Prostate gland (tissue), 2 donors: ENCODE measurements at places on chromosomes 12 and 14. TPM values are rescaled to one million over a fixed set of nuclear protein-coding genes. Genes with fewer than 3 reads are reported as not detected.
A peak's percentile ranks its signal among the peaks of the same experiment; 100 is the strongest.

- no peaks in the 10 kb centered on the region for H3K36me3 ChIP-seq
- H3K27ac ChIP-seq, result no peak overlapping the region
- no peaks in the 10 kb centered on the region for H3K27me3 ChIP-seq
- DNase-seq, result no peak
- no peak overlapping the region for H3K4me3 ChIP-seq
These were observed 83.1 kb downstream of the ARL6IP4 start for GRCh38 chr12:123063535-123063934.

The SUDS3 gene
- 62.0 TPM for total RNA-seq

The DTX1 gene
- 2.6 TPM for total RNA-seq

The ASIC1 gene
- total RNA-seq, result 3.2 TPM

The NEK9 gene
- 59.5 TPM for total RNA-seq

GRCh38 chr12:57629897-57630471, 3.0 kb downstream of the B4GALNT1 start:
- H3K4me3 ChIP-seq, result no peak overlapping the region
- H3K27me3 ChIP-seq, result peaks cover 16% of the 10 kb centered on the region
- peaks cover 3% of the 10 kb centered on the region for H3K4me1 ChIP-seq

The CLEC4C gene
- not detected for total RNA-seq

GRCh38 chr12:117047810-117048584, 51.2 kb downstream of the TESC start:
- H3K4me3 ChIP-seq, result no peak overlapping the region
- H3K36me3 ChIP-seq, result no peaks in the 10 kb centered on the region
- H3K4me1 ChIP-seq, result no peaks in the 10 kb centered on the region
- no peaks in the 10 kb centered on the region for H3K27me3 ChIP-seq
- H3K27ac ChIP-seq, result no peak overlapping the region

DNA sequence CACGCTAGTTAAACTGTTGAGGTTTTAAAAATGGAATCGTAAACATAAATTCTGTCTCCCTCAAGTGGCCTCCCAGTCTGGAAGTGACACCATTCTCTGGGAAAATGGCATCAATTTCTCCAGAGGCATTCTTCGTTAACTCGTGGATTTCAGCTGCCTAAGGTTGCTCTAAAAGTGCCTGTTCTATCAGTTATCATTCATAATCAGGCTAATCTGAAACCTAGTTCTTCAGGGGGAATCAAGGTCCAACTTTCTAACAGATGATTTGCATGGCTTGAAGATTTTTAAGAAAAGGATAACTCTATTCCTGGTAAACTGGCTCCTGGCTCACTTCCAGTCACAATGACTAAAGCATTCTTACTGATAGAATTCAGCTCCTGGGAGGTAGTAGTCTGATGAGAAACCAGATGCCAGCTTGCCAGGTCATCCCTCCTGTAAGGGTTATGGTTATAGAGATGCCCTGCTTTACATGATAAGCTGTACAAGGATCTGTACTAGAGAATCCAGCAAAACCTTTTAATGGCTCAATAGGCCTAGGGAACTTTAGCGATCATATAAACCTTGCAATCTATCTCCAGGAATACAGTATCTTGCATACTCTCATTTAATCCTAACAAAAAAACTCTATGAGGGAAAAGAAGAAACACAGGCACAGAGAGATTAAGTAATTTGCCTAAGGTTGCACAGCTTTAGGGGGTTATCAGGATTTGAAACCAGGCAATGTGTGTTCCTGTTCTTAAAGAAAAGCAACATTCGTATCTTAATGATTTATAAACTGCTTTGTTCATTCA, 1.5 kb downstream of the L3HYPDH start:
- no peaks in the 10 kb centered on the region for H3K4me1 ChIP-seq
- H3K36me3 ChIP-seq, result no peaks in the 10 kb centered on the region
- H3K27me3 ChIP-seq, result no peaks in the 10 kb centered on the region
- DNase-seq, result peak; percentile 12

The GARIN6 gene
- not detected for total RNA-seq

The PGF gene
- total RNA-seq, result 16.2 TPM

The CATSPERB gene
- 1.2 TPM for total RNA-seq

DNA sequence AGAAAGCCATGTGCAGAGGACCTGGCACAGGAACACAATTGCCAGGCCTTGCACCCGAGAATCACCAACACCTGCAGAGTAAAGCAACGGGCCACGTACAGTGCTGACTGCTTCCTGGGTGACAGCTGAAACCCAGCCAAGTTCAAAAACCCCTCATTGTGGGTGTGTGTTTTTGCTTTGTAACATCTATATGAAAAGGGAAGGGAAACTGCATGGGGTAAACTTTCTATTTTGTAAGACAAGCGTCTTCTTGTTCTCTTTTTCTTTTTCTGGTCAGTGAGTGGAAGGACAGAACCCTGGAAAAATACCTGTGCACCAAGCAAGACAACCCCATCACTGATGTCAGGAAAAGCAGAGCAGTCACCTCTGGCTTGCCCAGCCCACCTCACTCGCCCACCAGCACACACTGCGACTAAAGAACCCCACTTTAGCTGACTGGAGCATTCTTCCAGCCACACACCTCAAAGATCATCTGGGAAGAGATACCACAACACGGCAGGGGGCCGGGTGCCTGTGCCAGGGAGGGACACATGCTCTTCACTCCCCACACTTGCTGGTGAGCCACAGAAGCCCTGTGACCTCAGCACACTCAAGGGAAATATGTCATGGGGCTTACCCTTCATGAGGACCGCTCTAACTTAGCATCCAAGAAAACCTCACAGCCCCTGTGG, 172.3 kb downstream of the NDUFA12 start:
- H3K4me1 ChIP-seq, result no peaks in the 10 kb centered on the region
- DNase-seq, result no peak
- H3K4me3 ChIP-seq, result no peak overlapping the region
- no peak overlapping the region for H3K27ac ChIP-seq
- H3K27me3 ChIP-seq, result no peaks in the 10 kb centered on the region
- no peaks in the 10 kb centered on the region for H3K36me3 ChIP-seq

The FAM90A1 gene
- total RNA-seq, result 0.68 TPM

DNA sequence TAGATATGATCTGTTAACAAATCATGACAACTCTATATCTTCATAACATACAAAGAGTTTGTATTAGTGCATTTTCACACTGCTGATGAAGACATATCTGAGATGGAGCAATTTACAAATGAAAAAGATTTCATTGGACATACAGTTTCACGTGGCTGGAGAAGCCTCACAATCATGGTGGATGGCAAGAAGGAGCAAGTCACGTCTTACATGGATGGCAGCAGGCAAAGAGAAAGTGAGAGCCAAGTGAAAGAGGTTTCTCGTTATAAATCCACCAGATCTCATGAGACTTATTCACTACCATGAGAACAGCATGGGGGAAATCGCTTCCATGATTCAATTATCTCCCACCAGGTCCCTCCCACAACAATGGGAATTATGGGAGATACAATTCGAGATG, 157.6 kb downstream of the DUSP6 start:
- H3K27me3 ChIP-seq, result no peaks in the 10 kb centered on the region
- H3K4me3 ChIP-seq, result no peak overlapping the region
- H3K36me3 ChIP-seq, result no peaks in the 10 kb centered on the region

DNA sequence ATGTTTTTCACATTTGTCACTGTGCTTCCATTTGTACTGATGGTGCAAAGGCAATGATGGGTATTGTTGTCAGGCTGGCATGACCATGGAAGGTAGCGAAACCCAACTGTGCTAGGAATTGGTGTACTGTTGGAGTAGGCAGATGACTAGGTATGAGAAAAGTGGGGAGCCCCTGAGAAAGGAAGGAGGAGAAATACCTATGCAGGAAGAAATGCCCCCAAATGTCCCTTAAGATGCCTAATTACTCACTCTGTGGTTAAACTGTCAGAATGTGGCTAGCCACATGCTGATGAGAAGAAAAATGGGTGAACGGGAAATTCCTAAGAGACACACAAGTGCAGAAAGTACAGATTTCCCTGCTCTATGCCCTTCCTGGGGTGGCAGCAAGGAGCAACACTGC, 339.1 kb downstream of the TMEM132D start:
- no peak for DNase-seq
- H3K4me1 ChIP-seq, result no peaks in the 10 kb centered on the region
- no peak overlapping the region for H3K4me3 ChIP-seq
- H3K27me3 ChIP-seq, result no peaks in the 10 kb centered on the region

GRCh38 chr12:105025890-105026289, 39.8 kb downstream of the NOPCHAP1 start:
- no peak overlapping the region for H3K4me3 ChIP-seq
- DNase-seq, result peak; percentile 67
- H3K27me3 ChIP-seq, result no peaks in the 10 kb centered on the region
- no peak overlapping the region for H3K27ac ChIP-seq
- no peaks in the 10 kb centered on the region for H3K4me1 ChIP-seq
- no peaks in the 10 kb centered on the region for H3K36me3 ChIP-seq

- H3K36me3 ChIP-seq, result no peaks in the 10 kb centered on the region
- peak overlapping the region; percentile 76 for H3K4me3 ChIP-seq
- H3K27me3 ChIP-seq, result no peaks in the 10 kb centered on the region
- no peak for DNase-seq
These were observed 412.4 kb downstream of the PCNX1 start for GRCh38 chr14:71319666-71320065.

DNA sequence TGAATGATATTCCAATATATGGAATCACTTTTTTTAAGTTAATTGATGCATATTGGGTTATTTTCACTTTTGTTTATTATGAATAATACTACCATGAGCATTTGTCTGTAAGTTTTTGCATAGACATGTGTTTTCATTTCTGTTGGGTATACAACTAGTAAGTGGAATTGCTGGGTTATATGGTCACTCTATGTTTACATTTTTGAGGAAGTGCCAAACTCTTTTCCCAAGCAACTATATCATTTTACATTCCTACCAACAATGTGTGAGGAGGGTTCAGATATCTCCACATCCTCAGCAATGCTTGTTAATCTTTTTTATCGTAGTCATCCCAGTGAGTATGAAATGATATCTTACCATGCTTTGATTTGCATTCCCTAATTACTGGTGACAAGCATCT, 64.0 kb downstream of the MON2 start:
- no peak overlapping the region for H3K4me3 ChIP-seq
- no peaks in the 10 kb centered on the region for H3K4me1 ChIP-seq
- DNase-seq, result no peak
- no peaks in the 10 kb centered on the region for H3K27me3 ChIP-seq
- H3K36me3 ChIP-seq, result no peaks in the 10 kb centered on the region

GRCh38 chr14:104294983-104295680, 156.7 kb downstream of the KIF26A start:
- H3K27me3 ChIP-seq, result peaks cover 15% of the 10 kb centered on the region
- H3K4me1 ChIP-seq, result no peaks in the 10 kb centered on the region
- no peaks in the 10 kb centered on the region for H3K36me3 ChIP-seq
- no peak overlapping the region for H3K27ac ChIP-seq
- DNase-seq, result no peak

The TIMM9 gene
- total RNA-seq, result 50.4 TPM

- H3K27ac ChIP-seq, result no peak overlapping the region
- no peaks in the 10 kb centered on the region for H3K27me3 ChIP-seq
- no peaks in the 10 kb centered on the region for H3K4me1 ChIP-seq
- no peaks in the 10 kb centered on the region for H3K36me3 ChIP-seq
- H3K4me3 ChIP-seq, result no peak overlapping the region
These were observed 122.0 kb upstream of the EGLN3 start for GRCh38 chr14:34072921-34073320.

The RNU6-8 gene
- total RNA-seq, result not detected

The YEATS4 gene
- 57.4 TPM for total RNA-seq

The DHRS2 gene
- total RNA-seq, result 1.2 TPM

The MMP14 gene
- 90.4 TPM for total RNA-seq

The FKBP4 gene
- 55.2 TPM for total RNA-seq

The CLEC4D gene
- 1.5 TPM for total RNA-seq

DNA sequence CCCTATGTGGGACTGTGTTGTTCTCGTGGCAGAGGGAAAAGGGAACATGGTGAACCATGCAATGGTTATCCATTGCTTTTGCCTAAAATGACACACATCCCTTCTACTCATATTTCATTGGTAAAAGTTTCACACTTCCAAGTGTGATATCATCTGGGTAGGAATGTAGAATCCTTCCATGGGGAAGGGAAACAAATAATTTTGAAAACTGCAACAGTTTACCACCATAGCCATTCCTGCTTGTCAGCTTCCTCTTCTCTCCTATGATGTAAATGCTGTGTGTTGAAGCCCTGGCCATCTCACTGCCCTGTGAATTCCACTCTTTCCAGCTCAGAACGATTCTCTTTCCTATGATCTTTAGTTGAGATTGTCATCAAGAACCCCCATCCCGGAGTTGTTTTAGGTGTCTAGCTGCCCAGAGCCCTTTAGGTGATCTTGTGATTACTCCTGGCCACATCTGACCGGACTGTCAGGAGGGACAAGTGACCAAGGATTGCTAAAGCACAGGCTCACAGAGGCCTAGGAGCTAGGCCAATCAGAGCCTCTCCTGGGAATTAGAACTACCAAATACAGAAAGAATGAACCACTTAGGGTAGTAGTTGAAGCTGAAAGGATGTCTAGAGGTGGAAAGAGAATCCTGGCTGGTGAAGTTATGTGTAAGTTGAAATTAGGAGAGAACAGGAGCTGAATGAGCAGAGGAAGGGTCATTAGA, 84.6 kb downstream of the VCPKMT start:
- H3K4me3 ChIP-seq, result no peak overlapping the region
- H3K4me1 ChIP-seq, result no peaks in the 10 kb centered on the region
- no peaks in the 10 kb centered on the region for H3K27me3 ChIP-seq
- DNase-seq, result no peak
- no peaks in the 10 kb centered on the region for H3K36me3 ChIP-seq
- H3K27ac ChIP-seq, result no peak overlapping the region

DNA sequence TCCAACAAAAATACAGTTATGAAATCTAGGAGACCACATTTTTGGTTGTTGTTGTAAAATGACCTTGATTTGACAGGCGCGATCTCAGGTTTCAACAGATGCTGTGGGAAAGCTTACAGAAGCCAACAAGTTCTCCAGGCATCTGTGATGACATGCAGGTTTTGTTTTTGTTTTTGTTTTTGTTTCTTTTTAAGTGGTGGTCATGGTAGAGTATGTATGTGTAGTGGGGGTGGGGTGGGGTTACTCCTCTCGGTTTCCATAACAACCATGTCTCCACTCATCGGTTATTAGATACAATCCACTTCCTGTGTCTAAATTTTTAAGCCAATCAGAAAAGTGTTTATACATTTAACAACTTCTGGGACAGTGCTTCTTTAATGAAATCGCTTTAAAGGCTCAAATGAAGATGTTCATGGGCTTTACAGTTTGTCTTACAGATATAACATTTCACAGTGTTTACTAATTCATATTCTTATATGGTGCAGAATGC, 199.9 kb upstream of the FOXN3 start:
- no peak overlapping the region for H3K27ac ChIP-seq
- no peaks in the 10 kb centered on the region for H3K4me1 ChIP-seq
- H3K27me3 ChIP-seq, result no peaks in the 10 kb centered on the region
- no peak overlapping the region for H3K4me3 ChIP-seq

The USP44 gene
- 2.8 TPM for total RNA-seq

DNA sequence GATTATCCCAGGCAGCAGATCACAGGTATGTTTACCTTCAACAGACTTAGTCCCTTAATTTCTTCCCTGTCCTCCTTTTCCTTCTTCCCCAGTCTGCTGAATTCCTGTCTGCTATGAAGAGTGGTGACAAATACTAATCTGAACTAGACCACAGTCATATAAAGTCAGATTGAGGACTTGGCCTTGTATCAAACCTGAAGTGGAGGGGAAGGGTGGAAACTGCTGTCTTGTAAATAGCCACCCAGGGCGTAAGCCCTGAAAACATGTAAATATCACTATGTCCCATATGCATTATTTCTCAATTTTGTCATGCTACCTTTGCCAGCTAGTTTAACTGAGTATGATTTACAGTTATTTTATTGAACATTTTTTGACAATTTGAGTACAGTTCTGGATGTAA, 368.0 kb downstream of the CCDC91 start:
- no peak overlapping the region for H3K27ac ChIP-seq
- DNase-seq, result no peak
- H3K4me3 ChIP-seq, result no peak overlapping the region
